GM03348 (cell line): ENCODE measurements at places on chromosomes 5 and 9.

DNA sequence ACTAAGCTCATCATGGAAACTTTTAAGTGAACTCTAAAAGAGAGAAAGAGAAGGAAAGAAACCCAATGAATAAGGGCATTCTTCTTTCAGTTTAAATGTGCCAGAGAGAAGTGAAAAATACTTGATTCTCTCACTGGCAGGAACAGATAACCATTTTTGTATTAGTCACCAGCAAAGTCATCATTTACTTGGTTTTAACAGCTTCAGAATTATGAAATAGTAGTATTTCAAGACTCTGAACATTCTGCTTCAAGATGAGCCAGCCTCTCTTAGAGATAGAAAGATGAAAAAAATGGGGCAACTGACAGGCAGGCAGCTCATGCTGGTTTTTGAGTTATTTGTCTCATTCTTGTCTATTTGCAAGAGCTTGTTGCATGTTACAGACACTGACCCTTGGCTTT lies 103.5 kb downstream of the GCNT1 start:
- peak; percentile 68 for DNase-seq

GRCh38 chr9:27676827-27677226 lies 103.5 kb upstream of the C9orf72 start:
- no peak for DNase-seq

- no peak for DNase-seq
Observed at GRCh38 chr9:83669067-83669466, 38.7 kb downstream of the UBQLN1 start.

- no peak for DNase-seq
Observed at GRCh38 chr9:89596937-89597555, 7.8 kb upstream of the GADD45G start.

GRCh38 chr5:7047511-7048261 lies 334.5 kb downstream of the TENT4A start:
- DNase-seq, result no peak

DNA sequence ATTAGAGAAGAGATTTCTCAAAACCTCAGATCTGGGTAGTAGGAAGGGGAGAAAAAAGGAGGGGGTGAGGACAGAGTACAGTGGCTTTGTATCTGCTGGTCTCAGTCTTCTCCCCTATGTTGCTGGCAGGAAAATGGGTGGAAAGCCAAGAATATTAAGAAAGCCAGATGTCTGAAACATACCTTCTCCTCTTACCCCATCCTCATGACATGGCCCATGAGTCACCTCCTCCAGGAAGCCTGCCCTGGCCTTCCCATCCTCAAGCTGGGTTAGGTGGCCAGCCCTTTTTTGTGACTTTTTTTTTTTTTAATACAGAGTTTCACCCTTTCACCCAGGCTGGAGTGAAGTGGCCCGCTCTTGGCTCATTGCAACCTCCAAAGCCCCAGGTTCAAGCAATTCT lies 61.8 kb downstream of the ABCA1 start:
- peak; percentile 46 for DNase-seq

DNA sequence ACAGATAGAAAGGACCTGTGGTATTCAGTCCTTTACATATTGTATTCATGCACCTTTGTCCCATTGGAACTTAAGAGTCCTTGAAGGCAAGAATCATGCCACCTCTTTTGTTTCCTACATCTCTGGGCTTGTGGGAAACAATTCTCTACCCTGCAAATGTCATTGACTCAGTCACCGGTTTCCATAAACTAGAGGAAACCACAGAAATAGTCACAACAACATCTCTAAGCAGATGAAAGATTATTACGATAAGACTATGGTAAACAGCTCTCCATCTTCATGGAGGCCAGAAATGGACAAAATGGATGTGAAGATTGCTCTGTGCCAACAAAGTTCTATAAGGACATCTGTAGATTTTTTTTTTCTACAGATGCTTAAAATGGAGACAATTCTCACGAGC lies 165.5 kb downstream of the PIK3R1 start:
- no peak for DNase-seq

DNA sequence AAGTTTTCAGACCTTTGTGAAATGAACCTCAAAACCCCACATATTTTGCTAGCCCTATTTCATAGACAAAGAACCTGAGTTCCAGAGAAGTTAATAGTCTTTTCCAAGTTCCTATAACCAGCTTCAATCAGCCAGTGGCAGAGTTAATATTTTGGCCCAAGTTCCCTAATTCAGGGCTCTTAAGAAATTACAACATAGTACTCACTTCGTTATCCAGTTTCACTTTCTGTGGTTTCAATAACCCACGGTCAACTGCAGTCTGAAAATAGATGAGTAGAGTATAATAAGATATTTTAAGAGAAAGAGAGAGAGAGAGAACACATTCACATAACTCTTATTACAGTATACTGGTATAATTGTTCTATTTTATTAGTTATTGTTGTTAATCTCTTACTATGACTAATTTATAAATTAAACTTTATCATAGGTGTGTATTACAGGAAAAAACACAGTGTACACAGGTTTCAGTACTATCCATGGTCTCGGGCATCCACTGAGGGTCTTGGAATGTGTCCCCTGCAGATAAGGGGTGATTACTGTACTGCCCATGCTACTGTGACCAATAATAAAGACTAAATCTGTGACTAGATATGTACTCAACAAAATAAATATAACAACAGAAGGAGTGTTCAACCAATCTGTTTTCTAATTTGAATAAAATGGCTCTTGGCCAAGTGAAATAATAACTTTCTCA lies 9.3 kb upstream of the MYOT start:
- peak; percentile 21 for DNase-seq

- no peak for DNase-seq
Observed at GRCh38 chr5:443239-444151, 519 bp downstream of the EXOC3 start.

GRCh38 chr9:9729082-9729481 lies 883.7 kb downstream of the PTPRD start:
- DNase-seq, result no peak

- no peak for DNase-seq
Observed at GRCh38 chr5:112919972-112920371, 2.1 kb downstream of the REEP5 start.

- no peak for DNase-seq
Observed at GRCh38 chr9:113709721-113710120, 166.4 kb upstream of the ZNF618 start.

- no peak for DNase-seq
Observed at GRCh38 chr9:89598363-89598713, 6.5 kb upstream of the GADD45G start.

- peak; percentile 19 for DNase-seq
Observed at GRCh38 chr5:31107091-31107518, 86.4 kb upstream of the CDH6 start.

GRCh38 chr5:97009212-97009898 lies 73.5 kb downstream of the LNPEP start:
- no peak for DNase-seq

DNA sequence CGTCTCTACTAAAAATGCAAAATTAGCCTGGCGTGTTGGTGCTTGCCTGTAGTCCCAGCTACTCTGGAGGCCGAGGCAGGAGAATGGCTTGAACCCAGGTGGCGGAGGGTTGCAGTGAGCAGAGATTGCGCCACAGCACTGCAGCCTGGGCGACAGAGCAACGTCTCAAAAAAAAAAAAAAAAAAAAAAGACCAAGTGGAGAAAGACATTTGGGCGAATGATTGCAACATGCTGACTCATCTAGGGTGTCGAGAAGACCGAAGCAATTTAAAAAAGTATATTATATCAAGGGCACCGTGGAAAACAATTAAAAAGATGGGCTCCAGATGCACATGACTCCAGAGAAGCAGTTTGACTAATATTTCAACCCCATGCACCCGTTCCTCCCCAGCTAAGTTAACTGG lies 9.2 kb downstream of the KLF4 start:
- DNase-seq, result peak; percentile 81

GRCh38 chr5:119328753-119329602 lies 26.8 kb upstream of the TNFAIP8 start:
- DNase-seq, result peak; percentile 22

DNA sequence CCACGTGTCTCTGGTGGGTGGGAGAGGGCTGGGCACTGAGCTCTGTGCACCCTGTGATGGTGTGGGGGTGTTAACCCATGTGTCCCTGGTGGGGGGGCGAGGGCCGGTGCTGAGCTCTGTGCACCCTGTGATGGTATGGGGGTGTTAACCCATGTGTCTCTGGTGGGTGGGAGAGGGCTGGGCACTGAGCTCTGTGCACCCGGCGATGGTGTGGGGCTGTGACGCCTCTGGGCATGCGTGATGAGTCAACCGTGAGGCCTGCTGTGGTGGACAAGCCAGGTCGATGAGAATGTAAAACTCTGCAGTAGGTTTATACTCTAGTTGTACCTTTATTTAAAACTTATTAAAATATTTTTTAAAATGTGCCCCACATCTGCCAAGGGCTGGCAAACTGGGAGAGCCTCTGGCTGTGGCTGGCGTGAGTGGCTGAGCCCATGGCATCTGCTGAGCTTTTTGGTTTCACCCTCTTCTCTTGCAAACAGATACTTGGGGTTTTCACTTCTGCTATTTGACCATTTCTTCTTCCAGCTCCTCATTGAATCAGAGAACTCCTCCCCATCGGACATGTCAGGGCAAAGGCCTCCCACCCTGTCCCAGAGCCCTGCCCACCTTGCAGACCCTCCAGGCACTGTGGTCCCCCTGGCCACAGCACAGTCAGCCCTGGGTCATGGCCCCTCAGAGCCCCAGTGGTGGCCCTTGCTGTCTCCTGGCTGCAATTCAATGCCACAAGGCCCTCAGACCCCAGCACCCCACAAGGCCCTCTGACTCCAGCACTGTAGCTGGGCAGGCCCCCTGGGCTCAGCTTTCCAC lies 18.5 kb upstream of the EXOC3 start:
- no peak for DNase-seq

DNA sequence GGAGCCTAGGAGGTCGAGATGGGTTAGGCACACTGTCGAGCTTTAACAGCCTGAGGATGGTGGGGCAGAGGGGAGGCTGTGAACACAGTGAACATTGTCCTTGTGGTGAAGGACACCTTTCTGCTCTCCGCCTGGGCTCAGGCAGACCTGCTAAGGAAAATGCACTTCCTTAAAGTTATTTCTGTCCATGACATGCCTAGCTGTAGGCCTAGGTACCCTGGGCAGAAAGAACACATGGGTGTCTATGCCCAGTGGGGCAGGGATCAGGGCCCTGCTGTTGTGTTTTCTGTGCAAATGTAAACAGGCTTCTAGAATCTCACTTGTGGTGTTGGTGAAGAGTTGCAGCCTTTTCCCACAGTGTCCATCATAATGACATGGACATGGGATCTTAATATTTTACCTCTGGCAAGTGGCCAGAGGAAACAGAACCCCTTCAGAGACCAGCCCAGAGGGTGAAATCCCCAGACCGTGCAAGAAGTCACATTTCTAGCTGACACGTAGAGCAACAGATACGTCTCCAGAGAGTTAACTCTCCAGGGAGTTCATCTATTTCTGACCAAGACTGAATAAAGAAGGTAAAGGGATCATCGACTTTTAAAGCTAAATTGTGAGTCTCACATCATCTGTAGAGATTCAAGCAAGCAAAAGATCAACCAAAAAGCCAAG lies 79.2 kb downstream of the C9orf152 start:
- no peak for DNase-seq

DNA sequence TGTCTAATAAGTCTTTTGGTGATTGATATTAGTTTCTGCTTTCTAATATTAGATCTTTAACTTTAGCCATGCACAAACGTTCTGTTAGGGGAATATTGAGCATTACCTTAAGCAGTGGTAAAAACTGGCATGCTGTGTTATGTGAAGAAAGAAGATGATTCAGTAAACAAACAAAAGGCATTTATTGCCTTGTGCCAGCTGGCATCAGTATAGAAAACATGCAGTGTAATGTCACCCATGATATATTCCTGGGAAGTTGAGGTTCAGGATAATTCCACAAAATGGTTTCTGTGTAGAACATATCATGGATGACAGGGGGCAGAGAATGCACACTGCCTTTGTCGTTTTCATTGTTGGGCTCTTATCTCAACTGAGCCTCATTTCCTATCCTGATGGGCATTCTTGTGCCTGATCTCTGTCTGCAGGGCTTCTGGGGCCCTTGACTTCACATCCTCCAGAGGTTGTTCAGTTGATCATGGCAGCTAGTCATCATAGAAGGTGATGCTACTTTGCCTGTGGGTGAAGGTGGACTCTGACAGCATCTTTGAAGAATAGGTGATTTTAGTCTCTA lies 24.2 kb downstream of the LRRTM2 start:
- no peak for DNase-seq

DNA sequence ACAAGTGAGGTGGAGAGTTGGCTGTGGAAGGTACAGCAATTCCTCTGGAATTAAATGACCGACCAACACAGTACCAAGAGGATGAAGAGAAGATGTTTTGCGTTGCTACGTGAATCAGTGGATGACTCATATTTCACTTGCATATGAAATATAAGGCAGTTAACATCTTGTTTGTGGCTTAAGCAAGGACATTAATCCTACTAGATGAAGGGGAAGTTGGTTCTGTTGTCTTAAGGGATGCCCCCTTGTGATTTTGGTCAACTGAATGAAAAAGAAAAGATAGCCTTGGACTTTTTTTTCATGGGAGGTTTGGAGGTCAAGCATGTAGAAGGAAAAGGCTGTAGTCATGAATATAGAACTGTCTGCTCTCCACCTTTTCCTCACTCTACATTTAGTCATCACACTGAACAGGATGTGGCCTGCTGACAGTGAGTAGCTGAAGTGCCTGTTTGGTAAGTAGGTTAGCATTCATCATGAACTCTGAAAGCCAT lies 33.9 kb downstream of the VLDLR start:
- peak; percentile 70 for DNase-seq

GRCh38 chr9:136882109-136882946 lies 4.0 kb upstream of the TRAF2 start:
- DNase-seq, result peak; percentile 76

DNA sequence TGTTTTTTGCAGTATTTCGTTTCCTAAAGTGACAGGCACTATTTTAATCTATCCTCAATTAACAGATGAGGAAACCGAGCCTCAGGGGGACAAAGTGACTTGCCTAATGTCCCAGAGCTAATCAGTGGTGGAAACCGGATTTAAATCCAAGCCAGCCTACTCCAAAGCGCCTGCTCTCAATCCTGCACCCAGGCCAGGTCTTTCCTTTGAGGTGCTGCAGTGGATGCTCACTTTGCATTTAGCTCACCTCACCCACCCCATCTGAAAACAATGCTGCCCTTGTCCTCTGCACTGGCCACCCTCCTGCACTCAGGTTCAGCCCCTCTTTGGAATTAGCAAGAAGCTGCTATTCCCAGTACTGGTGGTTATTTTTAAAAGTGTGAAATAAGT lies 16.0 kb downstream of the ANGPTL2 start:
- no peak for DNase-seq

- DNase-seq, result peak; percentile 41
Observed at GRCh38 chr9:79662537-79662956, 90.8 kb downstream of the TLE4 start.

GRCh38 chr5:149425729-149426128 lies 46.6 kb upstream of the IL17B start:
- no peak for DNase-seq

- DNase-seq, result peak; percentile 53
Observed at GRCh38 chr9:128244091-128244836, 31.5 kb downstream of the GOLGA2 start.

GRCh38 chr9:124457079-124457886 lies 7.0 kb downstream of the ADGRD2 start:
- DNase-seq, result no peak

GRCh38 chr9:126822278-126822677 lies 17.4 kb downstream of the ZBTB43 start:
- no peak for DNase-seq

- no peak for DNase-seq
Observed at GRCh38 chr9:1875251-1875851, 139.8 kb upstream of the SMARCA2 start.

- no peak for DNase-seq
Observed at GRCh38 chr5:68220914-68221313, 5.4 kb downstream of the PIK3R1 start.
